ENCODE measurements at places on chromosomes 6 and 20. TPM values are rescaled to one million over a fixed set of nuclear protein-coding genes. Genes with fewer than 3 reads are reported as not detected.

DNA sequence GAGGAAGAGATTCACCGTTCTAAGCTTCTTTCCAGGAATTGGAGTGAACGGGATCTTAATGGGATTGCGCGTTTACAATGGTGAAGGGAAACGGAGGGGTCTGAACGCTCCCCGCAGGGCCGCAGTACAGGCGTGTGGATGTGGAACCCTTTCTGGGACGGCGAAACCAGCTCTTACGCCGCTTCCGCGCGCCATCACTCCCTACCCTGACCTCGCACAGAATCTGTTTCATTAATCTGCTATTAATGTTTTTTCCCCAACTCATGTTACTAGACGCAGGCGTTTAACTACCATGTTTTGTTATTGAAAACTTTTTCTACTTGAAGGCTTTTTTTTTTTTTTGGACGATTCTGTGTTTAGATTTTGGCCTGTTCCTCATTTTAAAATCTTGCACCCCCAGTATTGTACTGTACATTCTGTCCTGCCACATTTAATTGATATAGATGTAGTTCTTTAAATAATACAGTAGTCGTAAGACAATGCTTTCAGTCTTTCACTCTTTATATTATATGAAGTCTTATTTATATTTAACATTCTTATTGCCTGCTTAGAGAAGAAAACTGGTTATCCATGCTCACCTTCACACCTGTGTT, 696 bp upstream of the SUPT3H start:
- no peak for DNase-seq

GRCh38 chr20:43586641-43587040, 4.1 kb upstream of the IFT52 start:
- DNase-seq: no peak

DNA sequence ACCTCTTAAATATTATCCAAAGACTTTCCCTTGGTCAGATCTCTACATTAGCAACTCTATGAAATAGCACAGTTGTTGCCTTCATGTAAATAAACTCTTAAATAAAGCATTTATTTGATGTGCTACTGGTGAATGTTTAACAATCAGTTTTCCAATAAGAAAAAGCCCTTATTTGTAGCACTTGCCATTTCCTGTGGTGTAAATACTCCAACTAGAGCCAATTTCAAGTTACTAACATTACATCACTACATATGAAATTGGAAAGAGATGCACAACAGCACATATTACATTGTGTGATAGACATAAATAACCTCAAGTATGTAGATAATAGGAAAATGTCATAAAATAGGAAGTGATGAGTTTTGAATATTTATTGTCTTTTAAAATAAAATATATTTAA, 5.0 kb upstream of the MYB start:
- DNase-seq: no peak

FANCE gene
- 15.8 TPM for polyA plus RNA-seq

DNA sequence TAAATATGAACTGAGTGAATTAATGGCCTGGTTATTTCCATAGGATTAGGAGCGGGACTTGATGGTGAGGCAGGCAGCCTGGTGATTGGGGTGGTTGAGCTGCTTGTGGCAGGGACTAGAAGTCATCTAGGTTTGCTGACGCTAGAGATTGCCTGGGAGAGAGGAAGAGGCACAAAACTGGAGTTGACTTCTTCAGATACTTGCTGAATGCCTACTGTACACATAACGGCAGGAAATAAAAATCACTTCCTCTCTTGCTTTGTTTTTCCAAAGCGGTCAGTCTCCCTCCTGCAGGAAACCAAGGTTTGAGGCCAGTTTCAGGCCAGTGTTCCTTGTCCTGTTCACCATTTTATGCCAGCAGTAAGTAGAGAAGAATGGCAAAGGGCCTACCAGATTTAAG, 36.7 kb upstream of the MYLIP start:
- no peak for DNase-seq

GRCh38 chr6:149082320-149082719, 235.2 kb upstream of the TAB2 start:
- DNase-seq: no peak

DNA sequence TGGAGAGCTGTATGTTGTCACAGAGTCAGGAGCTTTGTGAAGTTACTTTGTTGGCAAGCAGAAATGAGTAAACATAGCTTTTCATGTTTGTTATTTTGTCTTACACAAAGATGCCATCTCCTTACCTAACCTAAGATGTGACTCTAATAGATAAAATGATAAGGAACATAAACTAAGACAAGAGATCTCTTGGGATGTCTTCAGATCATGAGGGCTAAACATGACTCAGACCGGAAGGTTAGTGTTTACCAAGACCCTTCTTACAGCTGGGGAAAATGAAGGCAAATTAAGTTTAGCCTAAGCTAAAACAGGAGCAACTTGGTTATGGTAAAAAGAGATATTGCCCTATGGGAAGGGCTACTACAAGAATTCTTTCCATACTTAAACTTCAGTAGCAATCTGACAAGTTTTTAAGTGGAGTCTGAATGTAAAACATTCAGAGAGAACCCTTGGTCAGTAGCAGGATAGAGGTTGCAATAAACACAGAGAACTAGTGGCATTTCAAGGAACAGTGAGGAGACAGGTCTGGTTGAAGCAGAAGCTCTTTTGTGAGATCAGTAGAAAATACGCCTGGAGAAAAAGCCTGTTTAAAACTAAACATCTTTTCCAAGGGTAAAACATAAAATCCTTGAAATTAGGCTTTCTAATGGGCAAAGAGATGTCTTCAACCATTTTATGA, 29.9 kb downstream of the SGK1 start:
- DNase-seq: peak; percentile 22

NUP153 gene
- 27.7 TPM for polyA plus RNA-seq

DNA sequence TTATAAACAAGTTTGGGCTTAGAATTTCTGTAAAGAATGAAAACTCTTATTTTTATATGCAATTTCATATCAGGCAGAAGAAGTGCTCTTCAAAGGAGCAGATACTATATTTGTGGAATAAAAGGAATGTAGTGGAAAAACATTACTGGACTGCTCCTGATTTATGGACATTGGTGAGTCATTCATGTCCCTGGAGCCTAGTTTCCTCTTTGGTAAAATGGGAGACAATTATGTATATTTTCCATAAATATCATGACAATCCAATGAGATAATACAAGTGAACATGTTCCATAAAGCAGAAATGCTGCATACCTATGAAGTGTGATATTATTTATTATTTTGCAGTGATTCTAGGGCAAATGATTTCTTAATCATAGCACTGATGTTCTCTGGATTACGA, 445.8 kb upstream of the CITED2 start:
- DNase-seq: peak; percentile 81

DNA sequence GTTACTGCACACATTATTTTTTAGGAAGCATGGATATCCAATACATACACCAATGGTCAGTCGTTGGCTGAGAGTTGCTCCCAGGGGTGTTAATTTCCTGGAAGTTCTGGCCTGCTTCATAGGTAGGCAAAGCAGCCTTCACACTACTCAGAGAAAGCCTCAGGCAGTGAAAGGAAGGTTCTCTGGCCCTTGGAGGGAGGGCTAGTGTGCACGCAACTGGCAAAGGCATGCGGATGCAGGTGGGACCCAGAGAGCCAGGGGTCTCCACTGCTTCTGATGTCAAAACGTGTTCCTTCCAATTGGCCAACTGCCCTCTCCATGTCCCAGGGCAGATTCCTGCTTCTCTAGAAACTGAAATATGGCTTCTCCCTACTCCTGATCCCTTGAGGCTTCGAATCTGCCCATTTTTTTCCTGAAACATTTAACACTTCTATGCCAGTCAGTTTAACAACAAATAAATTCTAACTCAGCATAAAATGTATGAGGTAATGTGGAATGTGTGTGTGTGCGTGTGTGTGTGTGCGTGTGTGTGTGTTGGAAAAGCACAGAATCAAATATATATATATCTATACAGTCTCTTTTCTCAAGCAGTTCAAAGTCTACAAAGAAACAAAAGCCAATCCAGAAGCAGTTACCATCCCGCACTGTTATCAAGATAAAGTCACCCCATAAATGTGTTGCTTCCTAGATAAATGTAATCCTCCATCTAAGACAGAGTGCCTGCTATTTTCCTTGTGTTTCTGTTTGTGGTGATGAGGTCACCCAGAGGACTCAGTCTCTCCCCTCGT, 94.0 kb upstream of the HIVEP1 start:
- peak; percentile 65 for DNase-seq

DNA sequence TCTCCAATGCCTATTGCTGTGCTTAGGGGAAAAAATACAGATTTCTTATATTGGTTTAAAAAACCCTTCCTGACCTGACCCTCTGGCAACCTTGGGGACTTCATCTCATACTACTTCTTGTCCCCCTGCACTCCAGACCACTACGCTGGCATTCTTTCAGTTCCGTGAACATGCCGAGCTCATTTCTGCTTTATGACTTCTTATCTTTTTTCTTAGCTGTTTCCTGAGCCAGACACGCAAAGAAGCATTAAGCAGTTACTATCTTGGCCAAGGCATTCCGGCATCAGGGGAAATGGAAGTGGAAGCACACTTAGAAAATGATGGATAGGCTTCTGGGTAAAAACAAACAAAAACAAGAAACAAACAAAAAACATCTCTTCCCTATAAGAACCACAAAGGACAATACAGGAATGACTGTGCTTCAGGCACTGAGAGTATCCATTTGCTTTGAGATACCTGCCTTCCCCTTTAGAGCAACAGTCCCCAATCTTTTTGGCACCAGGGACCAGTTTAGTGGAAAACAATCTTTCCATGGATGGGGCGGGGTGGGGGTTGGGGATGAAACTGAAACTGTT, 4.4 kb upstream of the CCDC28A start:
- DNase-seq: no peak

DNA sequence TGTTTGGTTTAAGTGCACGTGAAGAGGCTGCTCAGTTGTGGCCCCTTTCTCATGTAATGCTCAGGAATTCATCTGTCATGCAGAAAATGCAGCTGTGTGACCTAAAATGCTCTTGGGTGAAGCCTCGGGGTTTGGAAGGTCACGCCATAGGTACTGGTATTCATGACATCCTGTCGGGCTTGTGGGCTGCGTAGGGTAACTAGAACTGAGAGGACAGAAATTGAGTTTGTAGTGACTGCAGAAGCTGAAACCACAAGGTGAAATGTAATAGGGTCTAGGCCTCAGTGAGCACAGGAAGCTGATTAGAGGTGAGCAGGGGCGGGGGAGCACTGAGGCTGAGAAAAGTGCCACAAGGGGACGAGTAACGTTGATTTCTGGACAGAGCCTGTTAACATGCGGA, 128.8 kb downstream of the SOBP start:
- DNase-seq: no peak

Measured in muscle of back (tissue), 13 donors.